NCI-H1436 treated with DMSO at 0.1 percent for 48 hours (cell line): ENCODE measurements at places on chromosomes 2 and 18.

- DNase-seq, result no peak
These were observed 370.8 kb downstream of the TMEM182 start for GRCh38 chr2:103132536-103133217.

DNA sequence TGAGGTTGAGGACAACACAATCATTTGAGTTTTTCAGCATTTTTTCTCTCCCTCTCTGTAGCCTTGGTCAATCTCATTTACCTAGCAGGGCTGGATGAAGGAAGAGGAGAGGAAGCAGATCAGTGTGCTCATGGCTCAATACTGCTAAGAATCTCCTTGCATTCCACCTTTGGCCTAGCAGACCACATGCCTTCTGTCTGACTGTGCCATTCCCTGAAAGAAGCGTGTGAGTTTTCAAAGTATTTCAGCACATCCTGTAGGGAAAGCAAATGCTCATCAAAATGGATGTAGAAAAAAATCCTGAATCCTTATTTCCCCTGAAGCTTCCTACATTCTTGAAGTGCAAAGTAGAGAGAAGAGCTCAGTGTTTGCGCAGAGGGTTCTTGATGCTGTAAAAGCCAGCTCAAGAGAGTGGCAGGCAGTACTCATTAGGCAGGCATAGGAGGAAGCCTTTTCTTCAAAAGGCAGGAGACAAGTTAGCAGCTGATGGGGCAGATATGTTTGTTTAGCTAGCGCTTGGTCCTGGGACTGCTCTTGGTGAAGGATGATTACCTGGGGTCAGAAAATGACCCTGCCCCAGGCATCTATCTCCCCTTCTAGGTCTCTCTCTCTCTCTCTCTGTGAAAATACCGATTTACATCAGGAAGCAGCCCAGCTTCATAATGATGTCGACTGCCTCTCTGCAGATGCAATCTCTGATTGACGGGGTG, 14.4 kb upstream of the PIK3C3 start:
- DNase-seq, result no peak

GRCh38 chr2:98583276-98583675, 25.0 kb downstream of the COA5 start:
- no peak for DNase-seq

DNA sequence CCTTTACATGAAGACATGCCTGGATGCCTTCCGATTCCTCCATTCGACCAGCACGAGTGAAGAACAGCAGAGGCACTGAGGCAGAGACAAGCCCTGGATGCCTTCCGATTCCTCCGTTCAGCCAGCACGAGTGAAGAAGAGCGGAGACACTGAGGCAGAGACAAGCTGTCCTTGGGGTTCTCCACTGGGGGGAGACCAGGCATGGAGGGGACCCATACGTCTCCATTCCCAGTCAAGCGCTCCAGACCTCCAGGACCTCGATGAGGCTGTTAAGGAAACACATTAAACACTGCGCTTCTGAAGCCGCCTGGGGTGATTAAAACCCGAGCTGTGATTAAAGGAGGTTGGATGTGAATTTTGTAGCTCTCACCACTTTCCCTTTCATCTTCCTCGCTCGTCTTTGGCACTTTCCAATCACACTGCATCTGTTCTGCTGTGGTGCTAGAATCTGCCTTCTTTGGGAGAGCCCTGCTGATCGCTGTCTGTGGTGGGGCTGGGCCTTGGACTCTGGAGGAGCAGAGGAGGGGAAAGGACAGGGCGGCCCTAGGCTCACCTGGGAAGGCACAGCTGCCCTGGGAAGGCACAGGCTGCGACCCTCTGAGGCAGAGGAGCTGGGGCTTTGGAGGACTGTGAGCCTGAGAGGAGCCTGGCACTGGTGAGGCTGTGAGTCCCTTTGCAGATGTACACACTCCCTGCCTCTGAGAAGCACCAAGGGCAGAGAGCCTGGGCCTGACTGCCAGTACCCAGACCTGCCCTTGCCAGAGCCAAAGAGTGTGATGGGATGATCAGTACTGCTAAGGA, 463.1 kb upstream of the HS6ST1 start:
- no peak for DNase-seq

DNA sequence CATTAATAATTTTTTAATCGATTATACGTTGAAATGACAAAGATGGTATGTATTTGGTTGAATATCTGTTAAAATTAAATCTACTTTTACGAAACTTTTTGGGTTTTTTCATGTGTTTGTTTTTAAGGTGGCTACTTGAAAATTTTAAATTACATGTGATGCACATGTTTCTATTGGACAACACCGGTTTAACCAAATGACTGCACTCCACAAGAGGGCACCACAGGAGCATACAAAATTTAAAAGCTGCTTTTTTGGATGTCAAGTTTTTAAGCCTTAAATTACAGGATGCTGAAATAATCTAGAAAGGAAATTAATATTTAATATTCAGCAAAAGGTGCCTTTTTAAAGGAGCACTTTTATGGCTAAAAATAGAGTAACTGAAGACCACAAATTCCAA, 98.7 kb downstream of the ACVR1 start:
- no peak for DNase-seq

- no peak for DNase-seq
These were observed 66.4 kb downstream of the OSR1 start for GRCh38 chr2:19292007-19292406.

DNA sequence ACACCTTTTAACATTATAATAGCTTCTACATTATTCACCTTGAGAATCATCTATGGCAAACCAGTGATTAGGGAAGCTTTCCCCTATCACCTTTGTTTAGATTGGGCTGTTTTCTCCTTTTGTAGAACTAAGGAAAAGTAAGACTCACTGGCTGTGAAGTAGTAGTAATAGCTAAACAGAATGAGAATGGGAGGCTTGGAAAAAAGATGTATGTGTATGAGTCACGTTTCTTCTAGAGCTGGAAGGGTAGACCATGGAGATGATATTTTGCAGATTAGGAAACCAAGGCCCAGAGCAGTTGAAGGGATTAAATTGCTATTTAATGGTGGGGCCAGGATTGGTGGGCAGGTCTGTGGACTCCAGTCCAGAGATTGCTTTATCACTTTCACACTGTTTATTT, 214.5 kb downstream of the MCFD2 start:
- DNase-seq, result no peak
